ENCODE measurements at places on chromosomes 11 and 22.

DNA sequence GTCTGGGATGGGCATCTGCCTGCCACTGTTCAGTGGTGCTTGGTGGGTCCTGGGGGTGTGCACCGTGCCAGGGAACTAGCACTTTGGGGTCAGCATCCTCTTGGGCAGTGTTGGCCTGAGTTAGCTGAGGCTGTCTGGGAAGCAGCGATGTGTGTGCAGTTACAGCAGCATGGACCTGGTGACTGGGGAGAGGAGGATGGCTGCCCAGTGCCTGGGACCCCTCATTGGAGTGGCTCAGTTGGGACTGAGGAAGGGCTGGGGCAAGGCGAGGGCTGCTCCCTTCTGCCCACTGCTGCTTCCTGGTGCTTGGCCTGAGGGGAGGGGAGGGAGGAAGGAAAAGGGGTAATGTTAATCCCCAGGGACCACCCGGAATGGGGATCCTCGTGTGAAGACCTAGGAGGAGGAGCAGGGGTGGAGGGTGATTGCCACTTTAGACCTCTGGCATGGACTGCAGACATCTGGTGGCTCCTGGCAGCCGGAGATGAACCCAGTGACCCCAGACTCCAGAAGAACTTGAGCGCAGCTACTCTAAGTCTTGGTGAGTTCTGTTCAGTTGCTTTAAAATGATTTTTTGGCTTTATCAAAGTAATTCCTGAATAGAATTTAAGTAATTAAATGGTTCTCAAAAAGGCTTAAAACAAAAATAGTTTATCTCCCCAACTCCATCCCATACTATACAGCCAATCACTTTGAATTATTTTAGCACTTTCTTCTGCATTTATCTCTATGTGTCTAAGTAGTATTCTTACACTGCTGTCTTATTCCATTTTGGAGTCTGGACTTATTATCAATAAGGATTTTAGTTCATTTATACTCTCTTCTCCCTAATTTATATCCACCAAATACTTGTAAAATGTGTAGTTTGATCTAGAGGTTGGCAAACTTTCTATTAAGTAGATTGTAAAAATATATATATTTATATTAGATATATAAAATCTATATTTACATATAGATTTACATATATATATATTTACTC, 15.4 kb upstream of the TMEM191C start:
- ATAC-seq, result no peak

DNA sequence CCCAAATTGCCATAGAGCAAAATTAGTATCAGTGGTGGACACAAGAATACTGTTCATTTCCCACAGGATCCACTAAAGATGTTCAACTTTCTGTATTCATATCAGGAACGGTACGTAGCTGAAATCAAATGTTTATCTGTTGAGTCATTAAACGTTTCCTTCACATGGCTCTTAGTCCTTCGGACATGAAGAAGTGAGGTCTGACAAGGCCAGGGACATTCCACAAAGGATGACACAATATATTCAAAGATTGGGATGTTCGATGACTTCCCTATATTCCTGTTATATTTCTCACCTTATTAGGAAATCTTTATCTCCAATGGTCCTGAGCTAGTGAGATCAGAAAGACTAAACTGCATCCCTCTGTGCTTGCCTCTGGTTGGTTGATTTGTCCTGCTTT, 129.0 kb downstream of the ETS1 start:
- peak; percentile 60 for ATAC-seq

- ATAC-seq, result no peak
Measured at GRCh38 chr11:60193687-60194433, 11.0 kb upstream of the MS4A6A start.

GRCh38 chr11:68598816-68599653, 85.3 kb upstream of the GAL start:
- no peak for ATAC-seq

DNA sequence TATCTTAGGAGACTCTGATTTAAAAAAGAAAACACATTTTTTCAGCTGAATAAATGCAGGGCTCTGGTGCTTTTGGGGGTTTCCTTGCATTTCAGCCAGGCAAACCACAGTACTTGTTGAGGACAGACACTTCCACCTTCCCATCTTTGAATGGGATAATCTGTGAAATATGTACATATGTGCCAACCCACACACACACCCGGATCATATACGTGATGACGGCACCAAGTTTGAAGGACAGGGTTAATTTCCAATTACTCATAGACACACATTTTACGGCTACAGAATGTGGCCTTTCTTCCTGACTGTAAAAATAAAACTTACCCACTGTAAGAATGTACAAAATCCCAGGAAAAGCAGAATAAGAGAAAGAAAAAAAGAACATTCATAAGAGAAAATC, 104.4 kb downstream of the MPPED2 start:
- no peak for ATAC-seq

DNA sequence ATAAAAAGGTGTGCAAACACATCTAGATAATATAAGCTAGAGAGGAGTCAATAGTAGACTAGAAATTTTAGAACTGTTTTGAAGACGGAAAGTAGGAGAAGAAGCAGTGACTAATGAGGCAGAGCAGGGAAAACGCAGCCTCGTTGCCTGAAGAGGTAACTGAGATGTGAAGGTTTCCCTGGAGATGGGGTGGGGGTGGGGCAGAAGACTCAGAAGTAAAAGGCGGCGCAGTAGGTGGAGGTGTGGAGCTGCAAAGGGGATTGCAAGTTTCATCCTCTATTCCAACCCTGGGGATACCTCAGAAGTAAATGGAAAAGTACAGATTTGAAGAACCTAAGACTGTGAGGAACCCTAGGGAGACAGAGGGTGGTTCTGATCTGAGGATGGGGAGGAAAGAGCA, 109.5 kb downstream of the TMPRSS5 start:
- ATAC-seq, result no peak

DNA sequence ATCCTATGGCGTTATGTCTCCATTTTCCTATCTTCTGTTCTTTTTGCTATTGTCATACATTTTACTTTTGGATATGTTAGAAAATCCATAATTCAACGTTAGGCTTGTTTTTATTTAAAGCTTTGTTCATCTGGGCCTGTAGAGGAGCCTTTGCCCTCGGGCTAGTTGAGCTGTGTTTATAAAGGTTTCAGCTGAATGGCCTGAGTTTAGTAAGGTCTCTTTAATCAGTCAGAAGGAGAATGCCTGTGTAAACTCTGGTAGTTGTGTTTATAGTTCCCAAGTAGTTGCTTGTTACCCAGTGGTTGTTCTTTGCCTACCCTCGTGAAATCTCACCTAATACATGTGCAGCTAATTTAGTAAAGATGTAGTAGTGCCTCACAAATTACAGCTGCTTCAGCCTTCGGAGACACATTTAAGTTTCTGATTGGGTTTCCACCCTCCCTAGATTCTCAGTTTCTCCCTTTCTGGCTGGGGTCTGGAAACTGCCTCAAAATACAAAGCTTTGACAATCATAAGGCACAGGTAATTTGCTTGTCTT, 33.1 kb downstream of the MTMR3 start:
- no peak for ATAC-seq

Data from gastroesophageal sphincter (tissue), 4 donors.